CD4-positive, alpha-beta T cell treated with Interleukin-17A for 4 hours (primary cell): ENCODE measurements at places on chromosomes 2 and 18.

- no peak for DNase-seq
These were observed 202.1 kb upstream of the TNP1 start for GRCh38 chr2:217061916-217062505.

- DNase-seq, result no peak
These were observed 11.4 kb upstream of the KCNJ13 start for GRCh38 chr2:232787806-232788205.

DNA sequence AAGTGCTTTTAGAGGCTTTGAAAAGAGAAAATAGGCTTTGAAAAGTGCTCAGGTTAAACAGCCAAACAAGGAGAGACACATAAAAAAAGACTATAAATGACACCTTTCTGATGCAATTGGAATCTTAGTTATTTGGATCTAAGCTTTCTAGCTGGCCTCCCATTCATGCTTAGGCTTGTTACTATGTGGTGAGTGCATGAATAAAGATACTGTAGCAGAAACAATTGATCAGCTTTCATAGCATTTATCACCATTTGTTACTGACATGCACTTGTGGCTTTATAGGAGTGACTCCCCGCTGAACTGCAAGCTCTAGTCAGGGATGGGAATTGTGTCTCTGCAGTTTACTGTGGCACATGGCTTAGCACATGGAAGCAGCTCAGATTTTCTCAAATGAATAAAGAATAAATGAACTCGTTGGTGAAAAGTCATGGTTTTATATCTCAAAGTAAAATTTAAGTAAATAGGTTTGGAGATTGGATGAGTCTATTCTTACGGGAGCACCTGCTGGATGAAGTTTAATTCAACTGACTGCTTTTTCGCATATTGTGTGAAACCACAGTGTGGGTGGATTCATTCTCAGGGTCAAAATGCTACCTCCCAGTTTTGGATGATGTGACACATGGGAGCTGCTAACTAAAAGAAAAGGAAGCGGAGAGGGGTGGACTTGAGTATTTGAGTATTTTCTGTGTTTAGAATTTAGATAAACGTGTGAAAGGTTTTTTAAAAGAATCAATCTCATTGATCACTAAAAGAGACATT, 91.1 kb upstream of the NOL4 start:
- no peak for DNase-seq

- no peak for DNase-seq
These were observed 90.0 kb downstream of the CDH2 start for GRCh38 chr18:28086670-28087552.

DNA sequence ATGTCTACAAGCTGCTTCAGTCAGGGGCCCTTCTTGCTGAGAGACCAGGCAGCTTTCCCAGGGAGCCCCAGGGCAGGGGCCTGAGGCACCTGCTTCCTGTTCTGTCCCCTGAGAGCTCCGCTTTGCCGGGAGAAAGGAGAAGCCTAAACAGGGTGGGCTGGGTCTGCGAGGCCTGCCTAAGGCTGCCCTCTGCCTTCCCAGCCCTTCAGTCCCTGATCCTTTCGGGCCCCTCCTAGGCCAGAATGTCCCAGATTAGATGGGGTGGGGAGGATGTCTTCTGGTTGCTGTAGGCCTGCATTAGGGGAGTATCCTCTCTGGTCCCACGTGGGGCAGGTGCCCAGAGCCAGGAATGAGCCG, 72.4 kb downstream of the TGOLN2 start:
- no peak for DNase-seq

DNA sequence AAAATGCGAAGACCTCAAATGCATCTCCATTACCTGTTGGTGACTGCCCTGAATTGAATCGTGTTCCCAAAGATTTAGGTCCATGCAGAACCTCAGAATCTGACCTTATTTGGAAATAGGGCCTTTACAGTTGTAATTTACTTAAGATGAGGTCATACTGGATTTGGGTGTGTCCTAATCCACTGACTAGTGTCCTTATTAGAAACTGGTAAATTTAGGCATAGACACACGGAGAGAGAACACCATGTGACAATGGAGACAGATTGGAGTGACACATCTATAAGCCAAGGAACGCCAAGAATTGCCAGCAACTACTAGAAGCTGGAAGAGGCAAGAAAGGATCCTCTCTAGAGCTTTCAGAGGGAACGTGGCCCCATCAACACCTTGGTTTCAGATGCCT, 203.1 kb downstream of the SMAD2 start:
- DNase-seq, result no peak

DNA sequence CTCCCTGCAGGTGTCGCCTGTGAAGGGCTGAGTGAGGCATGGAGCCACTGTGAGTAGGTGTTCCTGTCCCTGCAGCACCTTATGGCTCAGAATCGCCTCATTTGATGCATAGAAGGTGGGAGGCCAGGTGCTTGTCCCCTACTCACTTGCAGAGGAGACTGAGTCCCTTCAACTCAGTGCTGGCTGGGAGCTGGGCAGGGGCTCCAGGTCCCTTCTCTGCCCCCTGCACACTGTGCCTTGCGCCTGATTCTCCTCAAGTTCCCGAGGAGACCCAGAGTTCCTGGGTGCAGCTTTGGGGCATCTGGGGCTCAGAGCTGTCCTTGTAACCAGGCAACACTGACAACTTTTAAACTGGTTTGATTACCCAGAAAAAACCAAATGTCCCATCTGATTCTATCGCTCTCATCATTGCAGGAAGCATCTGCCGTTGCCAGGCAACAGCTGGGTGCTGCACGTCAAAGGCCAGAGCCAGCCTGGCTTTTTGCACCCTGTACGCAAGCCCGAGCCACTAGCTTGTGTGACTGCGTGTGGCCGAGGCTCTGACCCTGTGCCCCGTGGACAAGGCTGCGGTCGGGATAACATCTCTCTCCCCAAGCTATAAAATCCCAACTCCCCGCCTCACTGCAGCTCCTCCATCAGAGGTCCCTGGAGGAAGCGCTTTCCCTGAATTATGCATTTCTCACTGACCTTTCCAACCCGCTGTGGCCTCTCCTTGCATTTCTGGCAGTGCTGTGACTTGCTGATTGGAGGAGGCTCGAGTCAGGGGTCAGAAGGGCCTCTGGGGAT, 130.8 kb upstream of the HDAC4 start:
- DNase-seq, result no peak

- DNase-seq, result no peak
These were observed 70.5 kb downstream of the CLHC1 start for GRCh38 chr2:55161295-55162210.

GRCh38 chr2:58051445-58051844, 4.8 kb downstream of the VRK2 start:
- DNase-seq, result no peak

DNA sequence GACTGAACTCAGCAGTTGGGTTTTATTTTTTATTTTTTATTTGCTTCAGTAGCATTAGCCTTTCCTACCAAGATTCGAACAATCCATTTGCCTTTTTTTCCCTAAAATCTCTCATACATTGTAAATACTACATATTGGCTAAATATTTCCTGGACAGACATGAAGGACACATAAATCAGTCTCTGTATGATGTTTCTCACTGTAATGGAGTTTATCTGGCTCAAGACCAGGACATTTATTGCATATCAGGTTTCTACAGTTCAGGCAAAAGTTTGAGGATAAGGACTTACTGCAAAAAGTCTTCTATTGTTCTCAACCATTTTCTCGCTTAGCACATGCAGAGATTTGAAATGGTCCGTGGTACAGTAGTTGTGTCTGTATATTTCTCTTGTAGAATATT, 3.3 kb downstream of the CLUL1 start:
- DNase-seq, result no peak
